ENCODE measurements at places on chromosomes 5 and 9.

- no peak for DNase-seq
These were observed 1366.1 kb downstream of the PTPRD start for GRCh38 chr9:9246726-9247125.

DNA sequence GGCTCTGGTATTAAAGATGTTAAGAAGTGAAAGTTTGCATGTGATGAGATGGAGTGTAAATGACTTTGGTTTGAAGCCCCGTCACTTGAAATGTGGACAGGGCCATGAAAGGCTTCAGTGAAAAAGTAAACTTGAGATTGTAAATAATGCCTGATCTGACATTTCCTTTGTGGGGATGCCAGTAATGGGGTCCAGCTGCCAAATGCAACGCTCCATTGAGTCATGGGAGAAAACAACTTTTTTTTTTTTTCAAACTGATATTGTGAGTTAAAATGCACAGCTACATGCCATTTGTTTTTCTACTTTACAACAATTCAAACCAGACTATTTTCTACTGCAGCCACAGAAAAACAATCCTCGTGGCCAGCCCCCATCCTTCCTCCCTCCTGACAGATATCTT lies 327.0 kb upstream of the TNC start:
- peak; percentile 35 for DNase-seq

DNA sequence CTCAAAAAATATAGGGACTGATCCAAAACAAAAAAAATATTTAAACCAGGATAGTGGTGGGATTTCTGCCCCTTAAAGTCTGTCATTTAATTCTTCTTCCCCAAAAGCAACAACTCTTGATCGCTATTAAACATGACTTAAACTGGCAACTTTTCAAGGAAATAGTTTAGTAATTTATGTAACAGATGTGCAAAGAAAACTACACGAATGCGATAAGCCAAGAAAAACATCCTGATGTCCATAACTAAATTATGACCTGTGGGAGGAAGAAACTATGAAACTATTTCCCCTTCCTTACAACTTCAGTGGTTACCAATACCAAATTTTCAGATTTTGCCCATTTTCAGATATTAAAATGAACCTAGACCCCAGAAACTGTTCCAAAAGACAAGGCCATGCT lies 31.5 kb downstream of the CLINT1 start:
- peak; percentile 15 for DNase-seq

GRCh38 chr5:7745882-7746610 lies 104.9 kb downstream of the CFAP90 start:
- DNase-seq, result peak; percentile 53

- no peak for DNase-seq
These were observed 361.9 kb downstream of the ARHGEF28 start for GRCh38 chr5:73987915-73988314.
